Astrocyte of the spinal cord (primary cell): ENCODE measurements at places on chromosomes 13 and 19.

- no peak for DNase-seq
Observed at GRCh38 chr13:26010487-26011207, 41.2 kb downstream of the SHISA2 start.

DNA sequence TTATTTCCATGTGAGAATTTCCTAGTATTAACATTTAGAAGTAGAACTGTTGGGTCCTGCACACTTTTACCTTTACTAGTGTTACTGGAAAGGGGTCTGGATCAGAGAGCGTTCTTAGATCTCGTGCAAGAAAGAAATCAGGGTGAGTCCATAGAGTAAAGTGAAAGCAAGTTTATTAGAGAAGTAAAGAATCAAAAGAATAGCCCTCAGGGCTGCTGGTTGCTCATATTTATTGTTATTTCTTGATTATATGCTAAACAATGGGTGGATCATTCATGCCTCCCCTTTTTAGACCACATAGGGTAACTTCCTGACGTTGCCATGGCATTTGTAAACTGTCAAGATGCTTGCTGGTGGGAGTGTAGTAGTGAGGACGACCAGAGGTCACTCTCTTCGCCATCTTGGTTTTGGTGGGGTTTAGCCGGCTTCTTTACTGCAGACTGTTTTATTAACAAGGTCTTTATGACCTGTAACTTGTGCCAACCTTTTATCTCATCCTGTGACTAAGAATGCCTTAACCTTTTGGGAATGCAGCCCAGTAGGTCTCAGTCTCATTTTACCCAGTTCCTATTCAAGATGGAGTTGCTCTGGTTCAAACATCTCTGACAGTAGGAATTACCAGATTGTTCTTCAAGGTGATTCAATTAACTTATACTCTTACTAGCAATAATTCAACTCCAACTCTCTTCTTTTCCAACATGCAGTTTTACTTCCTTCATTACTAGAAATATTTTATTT is 27.4 kb downstream of the NDFIP2 start:
- no peak for DNase-seq

GRCh38 chr19:38815059-38816001 is 2.6 kb upstream of the LGALS4 start:
- no peak for DNase-seq

GRCh38 chr13:48231933-48232332 is 1.1 kb upstream of the ITM2B start:
- no peak for DNase-seq

DNA sequence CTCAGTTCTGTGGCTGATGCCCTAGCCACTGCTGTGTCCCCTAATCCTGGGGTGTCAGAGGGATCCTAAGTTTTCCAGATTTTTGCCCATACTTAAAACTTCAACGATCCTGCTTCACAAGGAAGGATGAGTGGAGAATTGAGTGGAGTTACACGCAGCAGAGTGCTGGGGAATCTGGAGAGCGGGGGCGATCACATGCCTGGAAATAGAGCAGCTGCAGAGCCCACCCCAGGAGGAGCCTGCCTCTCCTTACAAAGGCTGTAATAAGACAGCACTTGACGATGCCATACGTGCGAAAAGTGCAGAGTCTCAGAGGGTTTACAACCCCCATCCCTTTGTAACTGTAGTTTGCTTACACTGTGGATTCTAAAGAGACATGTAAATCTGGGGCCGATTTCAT is 40.6 kb downstream of the SUGP2 start:
- DNase-seq: no peak

- peak; percentile 86 for DNase-seq
Observed at GRCh38 chr13:110113284-110113764, 193.6 kb downstream of the COL4A1 start.

GRCh38 chr19:6712231-6712630 is 8.2 kb downstream of the C3 start:
- no peak for DNase-seq

DNA sequence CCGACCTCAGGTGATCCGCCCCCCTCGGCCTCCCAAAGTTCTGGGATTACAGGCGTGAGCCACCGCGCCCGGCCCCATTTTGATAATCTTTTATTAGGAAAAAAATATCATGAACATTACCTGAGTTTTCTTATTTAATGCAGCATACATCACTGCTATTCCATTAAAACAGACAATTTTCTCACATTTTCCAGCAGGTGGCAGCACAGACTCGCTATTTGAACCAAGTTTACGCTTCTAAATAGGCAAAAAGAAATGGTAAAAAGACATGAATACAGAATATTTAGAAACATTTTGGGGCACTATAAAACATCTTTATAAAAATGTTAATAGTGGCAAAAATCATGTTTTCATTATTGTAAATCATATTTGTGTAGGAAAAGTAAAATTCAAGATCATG is 903.1 kb downstream of the SLITRK6 start:
- DNase-seq: peak; percentile 62

- no peak for DNase-seq
Observed at GRCh38 chr19:38714354-38714778, 29.9 kb downstream of the CAPN12 start.

- no peak for DNase-seq
Observed at GRCh38 chr19:41023193-41023592, 32.1 kb downstream of the CYP2B6 start.

- peak; percentile 68 for DNase-seq
Observed at GRCh38 chr19:4707956-4708650, 15.5 kb downstream of the DPP9 start.

GRCh38 chr13:113978741-113979481 is 5.0 kb upstream of the C13orf46 start:
- no peak for DNase-seq

DNA sequence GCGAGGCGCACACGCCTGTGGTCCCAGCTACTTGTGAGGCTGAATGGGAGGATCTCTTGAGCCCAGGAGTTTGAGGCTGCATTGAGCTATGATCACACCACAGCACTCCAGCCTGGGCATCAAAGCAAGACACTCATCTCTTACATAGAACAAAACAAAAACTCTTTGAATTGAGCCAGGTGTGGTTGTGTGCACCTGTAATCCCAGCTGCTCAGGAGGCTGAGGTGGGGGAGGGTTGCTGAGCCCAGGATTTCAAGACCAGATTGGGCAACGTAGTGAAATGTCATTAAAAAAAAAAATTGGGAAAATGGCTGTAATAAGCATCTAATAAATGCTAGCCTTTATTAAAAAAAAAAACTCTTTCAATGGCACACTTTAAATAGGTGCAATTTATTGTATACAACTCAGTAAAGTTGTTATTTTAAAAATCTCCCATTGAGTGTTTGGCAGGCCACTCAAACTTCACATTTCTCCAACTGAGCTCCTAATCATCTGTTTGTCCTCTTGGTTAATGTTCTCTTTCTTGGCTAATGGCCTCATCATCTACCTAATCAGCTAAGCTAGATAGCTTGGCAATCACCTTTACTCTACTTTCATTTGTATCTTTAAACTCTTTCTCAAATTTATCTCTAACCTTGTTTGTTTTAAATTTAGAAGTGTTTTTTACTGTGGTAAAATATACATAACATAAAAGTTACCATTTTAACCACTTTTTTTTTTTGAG is 28.1 kb upstream of the HMGB1 start:
- no peak for DNase-seq

GRCh38 chr13:26377038-26377437 is 123.1 kb downstream of the CDK8 start:
- no peak for DNase-seq

- DNase-seq: no peak
Observed at GRCh38 chr19:42091742-42092141, 15.8 kb downstream of the ZNF574 start.

- peak; percentile 32 for DNase-seq
Observed at GRCh38 chr13:51154029-51154555, 43.0 kb upstream of the C13orf42 start.

DNA sequence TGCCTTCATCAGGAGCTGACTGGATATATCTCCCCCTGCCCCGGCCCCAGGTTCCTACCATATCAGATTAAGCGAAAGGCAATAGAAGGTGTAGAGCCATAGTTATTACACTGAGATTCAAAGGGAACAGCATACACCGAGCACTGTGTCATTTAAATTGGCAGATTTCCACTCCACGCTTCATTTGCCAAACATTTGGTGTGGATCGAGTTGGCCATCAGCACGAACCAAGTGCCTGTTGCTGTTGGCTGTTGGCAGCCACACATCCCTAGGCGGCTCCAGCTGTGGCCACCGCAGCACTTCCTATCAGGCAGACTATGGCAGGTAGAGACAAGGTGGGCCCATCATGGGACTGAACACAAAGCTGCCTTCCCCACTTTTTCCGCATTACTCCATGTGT is 115.8 kb downstream of the CCNA1 start:
- no peak for DNase-seq

DNA sequence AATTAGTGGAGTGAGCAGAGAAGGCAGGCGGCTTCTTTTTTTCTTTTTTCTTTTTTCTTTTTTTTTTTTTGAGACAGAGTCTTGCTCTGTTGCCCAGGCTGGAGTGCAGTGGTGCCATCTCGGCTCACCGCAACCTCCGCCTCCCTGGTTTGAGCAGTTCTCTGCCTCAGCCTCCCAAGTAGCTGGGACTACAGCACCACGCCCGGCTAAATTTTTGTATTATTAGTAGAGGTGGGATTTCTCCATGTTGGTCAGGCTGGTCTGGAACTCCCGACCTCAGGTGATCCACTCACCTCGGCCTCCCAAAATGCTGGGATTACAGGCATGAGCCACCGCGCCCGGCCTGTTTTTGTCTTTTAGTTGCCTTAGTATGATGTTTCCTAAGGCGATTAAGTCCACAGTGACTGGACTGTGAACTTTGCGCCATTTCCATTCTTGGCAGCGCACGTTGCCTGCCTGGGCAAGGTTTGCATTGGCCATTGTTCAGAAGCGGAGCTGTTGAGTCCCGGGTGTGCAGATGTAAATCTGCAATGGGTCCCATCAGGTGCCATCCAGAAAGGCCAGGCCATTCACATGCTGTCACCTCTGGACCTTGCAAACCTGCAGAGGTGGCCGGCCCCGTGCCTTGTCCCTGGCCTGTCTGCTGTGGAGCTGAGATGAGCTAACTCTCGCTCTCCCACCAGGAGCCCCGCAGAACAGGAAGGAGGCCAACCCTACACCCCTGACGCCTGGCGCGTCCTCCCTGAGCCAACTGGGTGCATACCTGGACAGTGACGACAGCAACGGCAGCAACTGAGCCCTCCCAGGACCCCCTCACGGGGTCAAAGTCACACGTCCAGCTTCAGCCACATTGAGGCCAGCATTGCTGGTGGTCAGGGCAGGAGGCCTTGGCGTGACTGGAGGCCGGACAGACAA is 10.9 kb upstream of the SHD start:
- no peak for DNase-seq

GRCh38 chr19:38047049-38047438 is 140.0 kb downstream of the SIPA1L3 start:
- DNase-seq: no peak

GRCh38 chr13:112737294-112737693 is 47.5 kb downstream of the ATP11A start:
- DNase-seq: no peak

GRCh38 chr13:54945973-54946372 is 1917.4 kb downstream of the OLFM4 start:
- DNase-seq: no peak

GRCh38 chr19:12784871-12785430 is 6.3 kb upstream of the JUNB start:
- DNase-seq: peak; percentile 25

DNA sequence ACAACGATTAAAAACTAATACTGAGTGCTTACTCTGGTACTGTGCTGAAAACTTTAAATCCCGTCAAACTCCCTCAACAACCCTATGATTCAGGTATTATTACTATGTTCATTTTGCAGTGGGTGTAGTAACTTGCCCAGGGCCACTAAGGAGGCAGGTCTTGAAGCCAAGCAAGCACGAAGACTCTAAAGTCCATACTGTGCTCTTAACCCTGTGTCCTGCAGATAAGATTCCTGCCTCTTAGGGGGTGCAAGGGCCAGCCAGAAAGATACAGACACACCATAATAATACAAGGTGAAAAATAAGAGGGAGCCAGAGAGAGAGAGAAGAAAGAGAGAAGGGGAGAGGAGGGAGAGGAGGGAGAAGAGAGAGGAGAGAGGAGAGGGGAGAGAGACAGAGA is 95.5 kb downstream of the CDADC1 start:
- no peak for DNase-seq

GRCh38 chr13:83215627-83216026 is 666.6 kb downstream of the SLITRK1 start:
- DNase-seq: peak; percentile 67

GRCh38 chr13:110625771-110626321 is 10.5 kb downstream of the NAXD start:
- DNase-seq: no peak

DNA sequence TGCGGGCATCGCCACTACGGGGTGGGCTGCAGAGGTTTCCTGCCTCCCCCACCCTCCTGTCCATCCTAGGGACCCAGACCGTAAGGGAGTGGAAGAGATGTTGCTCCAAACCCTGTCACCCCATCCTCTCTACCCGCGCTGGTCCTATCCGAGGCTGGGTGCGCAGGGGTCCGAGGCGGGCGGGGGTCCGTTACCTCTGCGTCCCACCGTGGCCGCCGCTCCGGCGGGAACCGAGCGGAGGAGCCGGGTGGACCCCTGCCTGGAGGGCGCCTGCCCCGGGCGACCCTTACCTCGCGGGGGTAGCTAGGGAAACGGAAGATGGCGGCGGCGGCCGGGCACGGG is at the start of gene DGKH:
Gene DGKH (plus strand): TSS at position 307 of the 342 bp plus-strand sequence. CDS start 126 bp downstream, outside the sequence.
- no peak for DNase-seq

DNA sequence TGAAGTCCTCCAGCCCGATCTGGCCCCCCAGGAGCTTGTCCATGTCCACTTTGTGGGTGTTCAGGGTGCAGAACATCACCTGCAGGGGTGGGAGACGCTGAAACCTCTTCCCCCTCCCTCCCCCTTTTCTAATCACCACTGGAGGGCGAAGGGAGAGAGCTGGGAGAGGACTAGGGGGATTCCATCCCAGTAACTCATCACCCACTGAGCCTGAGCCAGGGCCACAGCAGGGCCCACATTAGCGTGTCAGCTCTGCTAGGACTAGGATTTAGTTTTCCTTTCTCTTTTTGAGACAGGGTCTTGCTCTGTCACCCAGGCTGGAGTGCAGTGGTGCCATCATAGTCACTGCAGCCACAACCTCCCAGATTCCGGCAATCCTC is 5.5 kb upstream of the PTGER1 start:
- peak; percentile 50 for DNase-seq

GRCh38 chr13:34294483-34295129 is 476.7 kb downstream of the RFC3 start:
- peak; percentile 45 for DNase-seq

DNA sequence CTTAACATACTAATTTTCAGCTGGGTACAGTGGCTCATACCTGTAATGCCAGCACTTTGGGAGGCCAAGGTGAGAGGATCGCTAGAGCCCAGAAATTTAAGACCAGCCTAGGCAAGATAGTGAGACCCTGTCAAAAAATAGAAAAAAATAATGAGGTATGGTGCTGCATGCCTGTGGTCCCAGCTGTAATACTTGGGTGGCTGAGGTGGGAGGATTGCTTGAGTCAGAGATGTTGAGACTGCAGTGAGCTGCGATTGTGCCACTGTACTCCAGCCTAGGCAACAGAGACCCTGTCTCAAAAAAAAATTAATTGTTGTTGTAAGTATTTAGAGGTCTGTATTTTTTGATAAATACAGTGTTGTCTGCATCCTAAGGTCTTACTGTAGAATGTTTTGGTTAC is 66.8 kb downstream of the FNDC3A start:
- DNase-seq: peak; percentile 41

- no peak for DNase-seq
Observed at GRCh38 chr13:77760893-77761292, 63.4 kb downstream of the SLAIN1 start.
